Stimulated activated memory B cell treated with anti-CD40 and anti-IgM and Interleukin-4, amounts not matched to agents 10 μg/mL and 1 μg/mL and 100 μg/mL, for 72 hours (primary cell): ENCODE measurements at places on chromosomes 13 and 19.
A peak's percentile ranks its signal among the peaks of the same experiment; 100 is the strongest.

DNA sequence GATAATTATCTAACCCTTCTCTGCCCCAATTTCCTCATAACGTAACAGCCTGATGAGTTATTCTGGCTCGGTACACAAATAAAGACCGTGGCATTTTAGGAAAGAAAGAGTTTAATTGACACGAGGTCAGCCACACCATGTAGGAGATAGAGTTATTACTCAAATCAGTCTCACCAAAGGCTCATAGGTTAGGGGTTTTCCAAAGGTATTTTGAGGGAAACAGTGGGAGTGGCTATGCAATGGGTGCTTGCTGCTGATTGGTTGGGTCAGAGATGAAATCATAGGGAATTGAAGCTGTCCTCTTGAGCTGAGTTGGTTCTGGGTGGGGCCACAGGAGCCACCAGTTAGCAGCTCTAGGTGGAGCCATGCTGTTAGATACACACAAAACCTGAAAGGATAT lies 137.5 kb downstream of the FREM2 start:
- no peaks in the 10 kb centered on the region for H3K4me1 ChIP-seq
- no peaks in the 10 kb centered on the region for H3K27me3 ChIP-seq
- ATAC-seq = peak; percentile 44
- H3K4me3 ChIP-seq = no peak overlapping the region

GRCh38 chr13:23851106-23851505 lies 38.1 kb downstream of the MIPEP start:
- H3K27me3 ChIP-seq = no peaks in the 10 kb centered on the region
- ATAC-seq = no peak
- no peak overlapping the region for H3K4me3 ChIP-seq
- H3K36me3 ChIP-seq = peaks cover 34% of the 10 kb centered on the region
- no peak overlapping the region for H3K27ac ChIP-seq

DNA sequence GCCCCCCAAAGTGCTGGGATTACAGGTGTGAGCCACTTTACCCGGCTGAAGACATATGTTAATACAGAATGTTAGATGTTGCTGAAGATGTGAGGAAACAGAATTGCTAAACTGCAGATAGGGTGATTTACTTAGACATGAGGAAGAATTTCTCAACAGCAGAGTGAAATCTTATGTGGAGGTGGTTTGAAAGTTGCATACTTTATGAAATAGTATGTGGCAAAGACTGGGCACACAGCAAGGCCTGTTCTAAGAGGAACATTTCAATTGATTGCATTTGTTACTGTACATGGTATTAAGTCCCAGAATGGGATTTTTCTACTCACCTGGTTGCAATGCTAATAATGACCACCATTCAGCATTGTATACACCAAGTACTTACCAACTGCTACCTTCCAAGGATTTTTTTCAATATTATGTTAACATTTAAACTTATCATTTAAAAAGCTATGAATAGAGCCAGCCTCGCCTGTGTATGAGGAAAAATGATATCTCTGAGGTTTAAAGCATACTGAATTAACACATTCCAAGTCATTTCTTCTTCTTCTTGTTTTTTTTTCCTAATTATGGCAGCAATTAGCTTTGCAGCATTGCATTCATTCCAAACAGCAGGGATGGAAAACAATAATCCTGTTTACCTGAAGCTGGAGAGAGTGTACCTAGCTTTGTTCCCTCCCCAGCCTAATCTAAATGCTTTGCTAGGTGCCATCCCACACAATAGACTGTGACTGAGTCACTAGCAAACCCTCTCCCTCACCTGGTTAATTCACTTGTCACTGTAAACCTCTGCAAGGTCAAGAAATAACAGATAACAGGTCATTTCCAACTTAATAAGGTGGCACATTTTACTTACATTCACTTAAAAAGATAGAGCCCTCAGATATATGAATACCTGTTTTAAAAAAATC lies 19.4 kb upstream of the KLF5 start:
- no peak overlapping the region for H3K27ac ChIP-seq
- H3K4me3 ChIP-seq = no peak overlapping the region
- H3K4me1 ChIP-seq = no peaks in the 10 kb centered on the region
- H3K36me3 ChIP-seq = no peaks in the 10 kb centered on the region
- no peaks in the 10 kb centered on the region for H3K27me3 ChIP-seq

DNA sequence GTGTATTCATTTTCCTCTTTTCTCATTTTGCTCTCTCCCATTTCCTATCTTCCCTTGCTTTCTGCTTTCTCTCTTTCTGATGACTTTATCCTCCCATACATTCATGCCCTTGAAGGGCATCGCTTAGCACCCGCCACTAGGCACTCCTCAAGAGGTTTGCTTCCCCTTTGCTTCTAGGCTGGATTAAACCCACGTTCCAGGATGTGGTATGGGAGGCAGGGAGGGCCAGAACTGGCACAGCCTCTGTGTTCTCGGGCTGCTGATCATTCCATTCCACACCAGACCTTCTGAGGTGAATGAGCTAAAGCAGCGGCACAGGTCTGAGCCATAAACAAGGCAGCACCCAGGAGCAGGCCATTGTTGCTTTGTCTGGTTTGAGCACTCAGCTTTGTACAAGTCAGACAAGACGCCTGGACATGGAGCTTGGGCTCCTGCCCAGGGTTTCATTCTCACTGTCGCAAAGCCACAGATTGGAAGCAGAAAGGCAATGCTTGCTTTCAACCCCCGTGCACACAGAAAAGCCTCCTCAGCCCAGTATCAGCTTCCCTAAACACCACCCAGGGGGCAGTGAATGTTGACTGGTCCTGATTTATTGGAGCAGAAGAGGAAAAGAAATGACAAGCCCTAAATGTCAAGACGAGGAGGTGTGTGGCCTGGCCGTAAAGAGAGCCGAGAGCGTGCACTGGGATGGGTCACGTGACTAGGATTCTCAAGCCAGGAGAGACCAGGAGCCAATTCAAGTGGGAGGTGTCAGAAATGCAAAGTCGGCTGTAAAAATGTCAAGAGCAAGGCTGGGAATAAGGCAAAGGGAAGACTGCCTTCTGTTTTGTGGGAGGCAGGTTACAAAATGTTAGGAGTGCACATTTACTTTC lies 218.0 kb upstream of the SERP2 start:
- H3K4me3 ChIP-seq = no peak overlapping the region
- no peaks in the 10 kb centered on the region for H3K36me3 ChIP-seq
- no peaks in the 10 kb centered on the region for H3K4me1 ChIP-seq
- no peak overlapping the region for H3K27ac ChIP-seq
- ATAC-seq = no peak
- H3K27me3 ChIP-seq = peaks cover 38% of the 10 kb centered on the region

DNA sequence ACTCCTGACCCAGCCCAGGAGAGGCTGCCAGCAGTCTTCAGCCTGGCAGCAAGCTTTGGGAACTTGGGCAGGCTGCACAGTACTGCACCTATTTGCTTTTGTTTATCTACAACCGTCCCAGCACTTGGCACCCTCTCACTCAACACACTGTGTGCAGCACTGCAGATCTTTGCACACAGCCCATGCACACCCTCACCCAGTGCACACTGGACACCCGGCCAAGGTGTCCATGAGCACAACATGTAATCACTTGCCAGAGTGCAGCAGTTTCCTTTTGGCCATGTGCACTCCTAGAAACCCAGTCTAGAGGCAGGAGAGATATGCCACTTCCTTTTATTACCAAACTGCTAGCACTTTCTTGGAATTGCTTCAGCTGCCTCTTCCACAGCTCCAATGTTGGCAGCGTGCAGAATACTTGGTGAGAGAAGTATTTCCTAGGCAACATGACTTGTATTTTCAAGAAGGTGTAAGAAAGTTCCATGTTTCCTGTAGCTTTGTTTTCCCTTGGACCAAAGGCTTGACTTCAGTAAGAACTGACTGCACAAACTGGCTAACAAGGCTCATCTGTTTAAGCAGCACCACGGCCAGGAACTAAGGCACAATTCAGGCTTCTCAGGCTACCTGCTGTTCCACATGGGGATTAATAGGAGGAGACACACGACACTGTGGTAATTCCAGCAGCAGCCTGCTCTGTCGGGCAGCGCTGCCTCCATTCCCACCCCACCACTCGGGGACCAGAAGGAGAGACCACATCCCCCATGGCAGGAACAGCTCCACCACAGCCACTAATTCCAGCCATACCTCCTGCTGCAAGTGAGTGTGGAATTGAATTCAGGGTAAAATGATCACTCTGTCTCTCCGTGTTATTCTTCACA lies 15.3 kb downstream of the ATP7B start:
- peak; percentile 21 for ATAC-seq
- H3K4me3 ChIP-seq = no peak overlapping the region
- no peaks in the 10 kb centered on the region for H3K4me1 ChIP-seq
- H3K27ac ChIP-seq = no peak overlapping the region
- H3K36me3 ChIP-seq = no peaks in the 10 kb centered on the region

DNA sequence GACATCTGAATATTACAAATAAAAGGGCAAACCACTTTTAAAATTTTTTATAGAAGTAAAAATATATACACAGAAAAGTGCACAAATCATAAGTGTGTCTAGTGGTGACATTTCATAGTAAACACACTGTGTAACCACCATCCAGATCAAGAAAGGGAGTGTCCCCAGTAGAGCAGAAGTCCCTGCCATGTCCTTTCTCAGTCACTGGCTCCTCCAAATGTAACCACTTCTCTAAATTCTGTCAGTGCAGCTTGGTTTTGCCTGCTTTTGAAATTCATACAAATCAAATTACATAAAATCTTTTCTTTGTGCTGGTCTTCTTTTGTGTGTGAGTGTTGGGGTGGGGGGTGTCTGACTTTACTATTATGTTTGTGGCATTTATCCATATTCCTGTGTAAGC lies 116.5 kb downstream of the RBM26 start:
- no peaks in the 10 kb centered on the region for H3K4me1 ChIP-seq
- H3K36me3 ChIP-seq = no peaks in the 10 kb centered on the region
- ATAC-seq = peak; percentile 55
- no peak overlapping the region for H3K27ac ChIP-seq
- no peaks in the 10 kb centered on the region for H3K27me3 ChIP-seq

GRCh38 chr13:74476365-74476764 lies 342.2 kb upstream of the KLF12 start:
- H3K4me3 ChIP-seq = no peak overlapping the region
- H3K36me3 ChIP-seq = no peaks in the 10 kb centered on the region
- no peaks in the 10 kb centered on the region for H3K27me3 ChIP-seq
- no peak for ATAC-seq

- no peak for ATAC-seq
- H3K27me3 ChIP-seq = no peaks in the 10 kb centered on the region
- no peak overlapping the region for H3K4me3 ChIP-seq
- no peaks in the 10 kb centered on the region for H3K4me1 ChIP-seq
Measured at GRCh38 chr19:13899393-13899792, 6.5 kb downstream of the BRME1 start.

DNA sequence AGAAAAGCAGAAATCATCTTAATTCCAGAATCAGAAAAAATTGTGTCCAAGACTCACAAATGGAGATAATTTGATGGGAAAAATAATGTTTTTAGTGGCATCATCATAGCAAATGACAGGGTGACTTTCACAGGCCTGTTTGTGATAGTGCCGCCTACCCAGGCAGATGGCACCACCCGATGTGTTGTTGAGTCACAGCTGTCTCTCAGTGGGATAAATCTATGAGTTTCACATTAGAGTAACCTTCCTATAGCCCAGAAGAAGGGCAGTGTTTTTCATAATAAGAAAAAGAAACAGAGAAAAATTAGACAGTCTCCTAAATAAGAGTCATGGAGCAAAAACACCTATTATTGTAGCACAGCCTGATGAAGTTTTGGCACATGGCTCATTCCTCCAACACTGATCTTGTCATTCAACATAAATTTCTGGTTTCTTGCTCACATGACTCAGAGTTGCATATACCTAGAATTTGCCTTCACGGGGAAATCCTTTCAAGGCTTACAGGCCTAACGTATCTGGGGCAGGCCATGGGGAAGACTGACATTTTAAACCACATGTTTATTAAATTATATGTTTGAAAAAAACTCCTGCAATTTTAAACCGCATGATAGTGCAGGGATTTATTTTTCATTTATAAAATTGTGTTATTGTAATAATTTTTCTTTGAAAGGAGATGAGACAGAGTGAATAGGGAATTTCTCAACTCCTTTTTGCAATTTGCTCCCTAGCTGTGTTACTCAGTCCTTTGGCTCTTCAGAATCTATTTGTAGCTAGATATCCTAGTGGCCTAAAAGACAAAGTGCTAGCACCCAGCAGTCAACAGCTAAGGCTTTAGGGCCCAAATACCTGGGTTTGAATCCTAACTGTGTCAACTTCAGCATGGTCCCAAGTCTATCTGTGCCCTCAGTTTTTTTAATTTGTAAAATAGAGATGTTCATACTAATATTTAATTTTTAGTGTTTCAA lies 393.7 kb downstream of the NDFIP2 start:
- no peak overlapping the region for H3K27ac ChIP-seq
- no peaks in the 10 kb centered on the region for H3K4me1 ChIP-seq
- no peak for ATAC-seq
- no peaks in the 10 kb centered on the region for H3K27me3 ChIP-seq
- no peak overlapping the region for H3K4me3 ChIP-seq

GRCh38 chr13:32881074-32881776 lies 135.0 kb upstream of the KL start:
- no peak overlapping the region for H3K27ac ChIP-seq
- ATAC-seq = no peak
- H3K27me3 ChIP-seq = no peaks in the 10 kb centered on the region
- H3K36me3 ChIP-seq = no peaks in the 10 kb centered on the region
- no peaks in the 10 kb centered on the region for H3K4me1 ChIP-seq

DNA sequence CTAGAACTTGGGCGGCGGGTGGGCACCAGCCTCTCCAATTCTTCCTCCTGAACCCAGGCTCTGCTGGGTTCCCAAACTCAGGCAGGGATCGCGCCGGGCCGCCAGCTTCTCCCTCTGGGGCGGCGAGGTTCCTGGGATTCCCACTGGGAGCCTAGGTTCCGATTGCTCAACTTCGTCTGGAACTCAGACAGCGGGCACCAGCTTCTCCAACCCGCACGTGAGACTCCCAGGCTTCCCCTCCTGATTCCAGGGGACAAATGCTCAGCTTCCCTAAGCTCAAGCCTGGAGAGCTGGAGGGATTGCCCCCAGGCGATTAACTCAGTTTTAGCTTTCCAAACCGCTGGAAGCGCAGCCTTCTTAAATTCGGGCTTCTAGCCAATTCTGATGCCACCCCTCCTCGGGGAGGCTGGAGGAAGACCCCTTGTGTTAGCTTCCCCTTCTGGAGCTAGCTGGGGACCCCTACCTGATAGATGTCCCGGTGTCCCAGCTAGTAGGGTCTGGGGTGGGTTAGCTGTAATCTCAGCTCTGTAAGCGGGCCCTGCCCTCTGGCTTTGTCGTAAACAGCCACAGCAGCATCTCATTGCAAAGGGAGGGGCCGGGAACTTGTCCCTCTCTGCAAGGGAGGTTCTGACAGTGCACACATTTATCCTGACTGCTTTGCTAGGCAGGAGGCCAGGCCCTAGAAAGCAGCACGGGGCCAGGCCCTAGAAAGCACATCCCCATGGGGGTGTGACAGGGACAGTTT lies 671 bp downstream of the MCOLN1 start:
- peaks cover 17% of the 10 kb centered on the region for H3K4me1 ChIP-seq
- no peak for ATAC-seq
- peak overlapping the region; percentile 79 for H3K4me3 ChIP-seq
- H3K27ac ChIP-seq = peak overlapping the region; percentile 62
- no peaks in the 10 kb centered on the region for H3K27me3 ChIP-seq
- peaks cover 12% of the 10 kb centered on the region for H3K36me3 ChIP-seq

GRCh38 chr13:30829833-30830637 lies 76.0 kb upstream of the MEDAG start:
- no peaks in the 10 kb centered on the region for H3K36me3 ChIP-seq
- peaks cover 27% of the 10 kb centered on the region for H3K27me3 ChIP-seq
- no peaks in the 10 kb centered on the region for H3K4me1 ChIP-seq
- H3K27ac ChIP-seq = no peak overlapping the region

GRCh38 chr13:49395451-49395865 lies 48.4 kb downstream of the CAB39L start:
- no peak overlapping the region for H3K27ac ChIP-seq
- no peak overlapping the region for H3K4me3 ChIP-seq
- no peaks in the 10 kb centered on the region for H3K27me3 ChIP-seq
- no peak for ATAC-seq
